D721Med (cell line): ENCODE measurements at places on chromosomes 3 and 15.

GRCh38 chr3:61986473-61986872, 386.9 kb downstream of the FEZF2 start:
- no peak for DNase-seq

- no peak for DNase-seq
Measured at GRCh38 chr3:57064572-57064971, 4.1 kb downstream of the SPATA12 start.

GRCh38 chr3:126552688-126553283, 5.9 kb downstream of the C3orf22 start:
- DNase-seq: no peak

DNA sequence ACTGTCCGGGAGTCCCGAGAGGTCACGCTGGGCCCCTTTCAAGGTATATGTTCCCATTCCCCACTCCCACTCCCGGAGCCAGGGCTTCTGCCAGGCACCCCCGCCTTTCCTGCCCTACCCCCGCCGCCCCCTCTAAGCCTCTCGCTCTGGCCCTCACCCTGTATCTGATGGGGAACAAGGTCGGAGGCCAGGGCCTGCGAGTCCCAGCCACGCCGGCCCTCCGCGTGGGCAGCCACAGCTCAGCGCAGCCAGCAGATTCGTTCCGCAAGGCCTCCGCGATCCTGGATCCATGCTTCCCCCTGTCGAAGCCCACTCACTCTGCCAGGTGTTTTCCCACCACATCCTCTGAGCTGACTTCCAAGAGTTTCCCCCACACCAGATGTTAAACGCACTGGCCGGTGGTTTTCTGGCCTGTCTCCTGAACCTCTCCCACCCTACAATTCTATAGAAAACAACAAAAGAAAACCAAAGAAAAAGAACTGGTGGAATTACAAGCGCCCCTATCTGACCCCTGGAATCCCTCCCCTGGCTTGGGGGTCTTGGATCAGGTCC, 303.7 kb downstream of the NTRK3 start:
- no peak for DNase-seq

- DNase-seq: no peak
Measured at GRCh38 chr15:35674873-35675781, 129.2 kb upstream of the DPH6 start.

- DNase-seq: no peak
Measured at GRCh38 chr15:61522411-61522810, 293.3 kb upstream of the RORA start.

GRCh38 chr15:74835312-74835823, 7.6 kb downstream of the ULK3 start:
- DNase-seq: peak; percentile 86

GRCh38 chr15:80105193-80105592, 45.7 kb downstream of the ZFAND6 start:
- no peak for DNase-seq

DNA sequence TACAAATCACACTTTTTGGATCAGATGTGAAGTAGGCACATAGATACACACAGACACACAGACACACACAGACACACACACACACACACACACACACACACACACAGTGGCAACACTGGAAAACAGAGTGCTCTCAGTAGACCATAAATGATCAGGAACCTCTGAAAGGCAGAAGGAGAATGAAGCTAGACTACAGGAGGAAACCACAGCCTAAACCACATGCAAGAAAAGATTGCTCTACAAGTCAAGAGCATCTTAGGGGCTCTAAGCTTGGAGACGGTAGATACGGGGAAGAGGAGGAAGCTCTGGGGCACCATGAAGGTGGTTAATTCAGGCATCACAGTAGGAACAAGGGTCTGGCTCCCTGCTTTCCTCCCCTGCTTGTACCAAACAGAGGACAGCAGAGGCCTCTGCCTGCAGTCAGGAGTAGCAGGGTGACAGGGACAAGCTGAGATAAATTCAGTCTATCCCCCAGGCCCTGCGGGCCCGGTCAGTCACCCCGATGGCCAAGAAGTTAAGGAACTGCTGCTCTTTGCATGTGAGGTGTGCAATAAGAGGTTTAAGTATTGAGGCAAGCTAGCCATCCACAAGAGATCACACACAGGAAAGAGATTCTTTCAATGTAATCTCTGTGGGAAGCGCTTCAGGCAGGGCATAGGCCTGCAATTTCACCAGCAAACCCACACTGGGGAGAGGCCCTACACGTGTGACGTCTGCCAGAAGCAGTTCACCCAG, 23.5 kb upstream of the ARPIN start:
- DNase-seq: no peak

GRCh38 chr15:70762469-70763119, 764 bp downstream of the UACA start:
- no peak for DNase-seq

- peak; percentile 42 for DNase-seq
Measured at GRCh38 chr15:51281368-51281967, 56.9 kb downstream of the CYP19A1 start.

GRCh38 chr3:188111002-188111584, 42.9 kb upstream of the LPP start:
- DNase-seq: no peak

GRCh38 chr15:61038910-61039309, 190.2 kb downstream of the RORA start:
- no peak for DNase-seq

DNA sequence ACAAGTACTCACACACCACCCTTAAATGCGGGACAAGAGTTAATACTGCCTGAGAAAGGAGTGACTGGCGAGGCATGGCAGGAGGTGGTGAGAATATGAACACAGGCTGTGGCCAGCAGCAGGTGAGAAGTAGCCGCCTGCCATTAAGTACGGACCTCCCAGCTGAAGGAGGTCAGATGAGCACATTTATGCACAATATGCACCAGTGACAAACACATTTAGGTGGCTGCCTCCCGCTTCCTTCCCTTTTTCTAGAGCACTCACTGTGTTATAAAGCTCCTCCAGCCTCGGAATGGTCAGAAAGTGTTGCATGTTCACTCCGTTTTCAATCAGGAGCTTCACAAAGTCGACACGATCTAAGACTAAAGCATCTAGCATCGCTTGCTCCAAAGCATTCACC, 52.4 kb downstream of the TRPM1 start:
- DNase-seq: no peak

GRCh38 chr3:168060317-168060716, 35.4 kb downstream of the GOLIM4 start:
- DNase-seq: no peak

DNA sequence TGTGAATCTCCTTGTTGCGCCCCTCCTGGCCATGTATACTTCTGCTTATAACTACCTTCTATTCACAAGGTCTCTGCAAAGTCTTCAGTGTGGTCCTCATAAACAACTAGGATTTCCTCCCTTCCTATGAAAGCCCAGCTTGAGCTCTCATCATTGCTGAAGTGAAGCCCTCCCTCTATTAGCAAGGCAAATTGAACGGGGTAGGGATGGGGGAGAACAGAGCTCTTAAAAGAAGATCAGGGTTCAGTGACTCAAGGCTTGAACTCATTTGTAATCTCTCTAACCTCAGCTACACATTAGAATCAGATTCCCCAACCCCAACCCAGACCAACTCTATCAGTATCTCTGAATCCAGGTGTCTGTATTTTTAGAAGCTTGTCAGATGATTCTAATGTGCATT, 88.3 kb upstream of the ST8SIA2 start:
- DNase-seq: no peak

DNA sequence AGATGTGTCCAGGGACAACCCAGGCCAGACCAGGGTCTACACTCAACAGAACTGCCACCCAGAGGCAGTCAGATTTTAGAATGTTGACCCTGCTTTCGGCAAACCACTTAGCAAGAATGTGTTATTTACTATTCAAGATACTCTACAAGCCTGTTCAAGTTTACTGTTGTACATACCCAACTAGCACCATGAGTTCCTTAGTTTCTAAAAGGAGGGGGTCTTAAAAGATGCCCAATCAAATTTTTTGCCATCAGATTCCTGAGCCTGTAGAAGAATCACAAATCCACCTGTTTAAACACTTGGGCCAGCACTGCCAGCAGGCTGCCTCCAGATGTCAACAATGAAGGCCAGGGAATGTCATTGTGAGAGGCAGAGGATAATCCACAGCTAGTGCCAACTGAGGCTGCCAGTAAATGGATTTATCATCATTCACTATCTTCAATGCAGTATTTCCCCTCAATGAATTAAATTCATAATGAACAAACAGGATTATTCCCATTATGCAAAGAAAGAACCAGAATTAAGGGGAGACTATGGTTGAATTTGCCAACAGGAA, 43.5 kb upstream of the SNRPA1 start:
- DNase-seq: no peak

GRCh38 chr15:57927091-57927631, 138.3 kb downstream of the ALDH1A2 start:
- DNase-seq: no peak

GRCh38 chr3:28308196-28308595, 40.3 kb upstream of the ZCWPW2 start:
- DNase-seq: no peak

GRCh38 chr3:146540236-146540635, 4.2 kb downstream of the PLSCR1 start:
- no peak for DNase-seq

DNA sequence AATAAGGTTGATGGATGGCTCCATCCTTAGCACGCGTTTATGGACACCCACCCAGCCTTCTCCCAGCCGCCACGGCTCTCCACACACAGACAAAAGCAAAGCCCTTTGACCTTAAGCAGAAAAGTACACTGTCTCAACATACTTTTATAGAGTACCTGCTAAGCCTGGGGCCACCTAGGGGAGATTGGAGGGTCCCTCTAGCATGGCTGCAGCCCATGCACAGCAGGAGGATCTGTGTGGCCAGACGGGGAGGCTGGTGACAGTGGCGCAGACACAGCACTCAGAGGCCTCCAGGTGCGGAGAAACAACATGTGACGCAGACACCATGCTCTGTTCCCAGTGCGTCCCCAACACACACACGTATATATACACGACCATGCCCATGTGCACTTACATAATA, 174.9 kb downstream of the XXYLT1 start:
- no peak for DNase-seq

DNA sequence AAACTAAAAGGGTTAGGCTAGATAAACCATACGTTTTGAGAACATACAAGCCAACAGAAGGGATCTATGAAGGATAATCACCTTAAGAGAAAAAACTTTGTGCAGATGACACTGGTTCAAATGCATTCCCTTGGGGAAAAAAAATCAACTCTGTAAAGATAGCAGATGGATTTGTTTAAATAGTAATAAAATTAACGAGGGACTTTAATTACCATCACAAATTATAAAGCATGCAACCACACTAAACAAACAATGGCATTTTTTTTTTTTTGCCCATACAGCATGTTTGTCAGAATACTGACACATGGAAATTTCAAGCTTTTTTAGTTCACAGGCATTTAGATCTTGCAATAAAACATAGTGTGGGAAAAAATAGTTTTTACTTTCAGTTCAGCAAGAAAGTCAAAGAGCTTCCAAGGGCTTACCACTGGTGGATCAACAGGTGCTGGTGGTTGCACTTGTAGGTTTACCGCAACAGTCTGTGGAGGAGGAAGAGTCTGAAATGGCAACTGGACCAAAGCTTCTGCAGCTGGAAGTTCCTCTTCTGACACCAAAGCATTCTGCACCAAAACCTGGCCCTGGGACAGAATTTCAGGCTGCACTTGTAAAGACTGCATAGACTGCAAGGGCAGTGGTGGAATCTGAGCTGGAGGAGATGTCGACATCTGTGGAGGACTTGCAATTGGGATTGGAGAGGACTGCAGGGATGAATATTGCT, 53.1 kb downstream of the PHC3 start:
- no peak for DNase-seq

GRCh38 chr3:50743643-50744042, 68.9 kb downstream of the DOCK3 start:
- no peak for DNase-seq

DNA sequence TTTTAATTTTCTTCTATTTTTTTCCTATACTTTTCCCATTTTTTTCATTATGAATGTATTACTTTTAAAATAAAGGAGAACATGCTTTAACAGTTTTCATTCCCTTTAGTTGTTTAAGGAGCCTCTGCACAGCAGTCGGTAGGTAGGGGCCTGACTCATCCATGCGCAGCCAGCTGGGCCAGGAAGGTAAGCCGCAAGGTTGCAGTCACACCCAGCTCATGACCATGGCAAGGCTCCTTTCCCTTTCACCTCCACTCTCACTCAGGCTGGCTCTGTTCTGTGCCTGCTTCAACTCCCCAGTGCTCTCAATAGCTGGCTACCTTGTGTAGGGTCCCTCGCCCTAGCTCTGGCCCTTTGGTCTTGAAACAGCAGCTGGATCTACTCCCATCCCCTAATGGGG, 17.4 kb upstream of the ANKRD34C start:
- DNase-seq: no peak

DNA sequence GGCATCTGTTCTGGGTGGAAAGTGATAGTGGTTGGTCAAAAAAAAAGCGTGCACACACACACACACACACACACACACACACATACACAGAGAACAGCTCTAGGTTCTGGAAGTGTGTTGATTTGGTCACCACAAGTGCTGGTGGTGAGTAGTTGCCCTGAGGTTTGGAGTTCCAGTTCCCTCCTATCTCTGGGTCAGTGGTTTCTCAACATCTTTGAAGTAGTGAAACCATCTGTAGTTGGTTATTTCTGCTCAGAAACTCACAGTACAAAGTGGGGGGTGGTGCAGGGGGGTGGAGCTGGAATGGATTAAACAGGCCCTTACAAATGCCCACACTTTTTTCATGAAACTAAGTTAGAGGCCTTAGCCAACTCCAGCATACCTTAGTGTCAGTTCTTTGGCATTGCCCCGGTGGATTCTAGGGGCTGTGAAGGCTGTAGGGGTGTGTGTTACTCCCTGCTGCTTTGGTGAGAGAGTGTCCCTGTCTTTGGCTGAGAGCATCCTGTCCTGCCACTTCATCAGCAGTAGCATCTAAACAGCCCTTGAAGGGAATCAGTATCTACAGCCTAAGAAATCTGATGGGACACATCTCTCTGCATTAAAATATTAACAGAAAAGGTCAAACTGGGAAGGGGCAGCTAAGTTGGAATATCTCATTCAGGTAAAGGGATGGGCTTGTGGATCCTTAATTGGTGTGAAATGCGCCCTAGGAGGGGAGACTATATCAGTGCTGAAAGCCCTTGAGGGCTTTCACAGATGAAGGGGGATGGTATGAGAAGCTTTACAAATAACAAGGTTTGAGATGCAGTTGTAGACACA, 20.6 kb downstream of the SMAD3 start:
- DNase-seq: no peak

- no peak for DNase-seq
Measured at GRCh38 chr15:52699457-52699856, 20.3 kb upstream of the ATOSA start.

DNA sequence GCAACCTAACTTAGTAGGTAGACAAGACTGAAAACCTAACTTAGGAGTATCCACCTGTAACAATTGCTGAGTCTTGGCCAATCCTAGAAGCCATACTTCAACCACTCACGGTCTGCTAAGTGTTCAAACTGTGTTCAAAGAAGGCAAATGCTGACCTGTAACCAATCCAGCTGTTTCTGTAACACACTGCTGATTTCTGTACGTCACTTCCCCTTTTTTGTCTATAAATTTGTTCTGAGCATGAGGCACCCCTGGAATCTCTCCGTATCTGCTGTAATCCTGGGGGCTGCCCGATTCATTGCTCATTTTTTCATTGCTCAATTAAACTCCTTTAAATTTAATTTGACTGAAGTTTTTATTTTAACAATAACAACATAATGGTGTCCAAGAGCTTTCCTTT, 451.4 kb upstream of the ATP10A start:
- no peak for DNase-seq

- no peak for DNase-seq
Measured at GRCh38 chr15:94015324-94015723, 216.0 kb upstream of the MCTP2 start.

GRCh38 chr15:69748131-69748530, 295.5 kb downstream of the RPLP1 start:
- no peak for DNase-seq
